Gastrocnemius medialis (tissue), 4 donors: ENCODE measurements at places on chromosomes 2 and 18.

DNA sequence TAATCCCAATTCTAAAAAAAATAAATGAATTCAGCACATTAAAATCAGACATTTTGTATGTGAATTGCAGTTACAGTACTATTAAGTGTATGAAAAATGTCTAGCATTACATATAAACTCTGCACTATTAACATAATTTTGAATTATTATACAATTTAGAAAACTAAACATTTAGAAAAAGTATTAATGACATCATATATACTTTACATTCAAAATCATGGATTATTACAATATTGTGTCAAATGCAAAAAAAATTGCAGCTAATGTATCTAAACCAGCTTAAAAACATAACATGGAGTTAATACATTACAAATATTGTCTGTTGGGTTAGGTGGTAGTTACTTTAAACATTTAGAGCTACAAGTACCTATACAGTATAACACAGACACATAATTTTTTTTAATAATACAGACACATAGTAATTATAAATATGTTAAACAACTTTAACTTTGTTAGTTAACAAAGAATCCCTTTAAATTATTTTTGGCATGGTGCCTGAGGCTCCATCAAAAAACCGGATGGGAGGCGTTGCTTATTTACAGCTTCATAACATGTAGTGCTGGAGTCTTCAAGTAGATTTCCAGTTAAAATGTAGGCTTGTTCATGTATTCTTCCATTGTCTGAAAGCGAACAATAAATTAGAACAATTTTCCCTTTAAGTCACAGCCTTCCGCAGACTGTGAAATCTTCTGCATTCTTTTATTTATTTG lies 79.1 kb downstream of the AP1S3 start:
- DNase-seq: no peak

DNA sequence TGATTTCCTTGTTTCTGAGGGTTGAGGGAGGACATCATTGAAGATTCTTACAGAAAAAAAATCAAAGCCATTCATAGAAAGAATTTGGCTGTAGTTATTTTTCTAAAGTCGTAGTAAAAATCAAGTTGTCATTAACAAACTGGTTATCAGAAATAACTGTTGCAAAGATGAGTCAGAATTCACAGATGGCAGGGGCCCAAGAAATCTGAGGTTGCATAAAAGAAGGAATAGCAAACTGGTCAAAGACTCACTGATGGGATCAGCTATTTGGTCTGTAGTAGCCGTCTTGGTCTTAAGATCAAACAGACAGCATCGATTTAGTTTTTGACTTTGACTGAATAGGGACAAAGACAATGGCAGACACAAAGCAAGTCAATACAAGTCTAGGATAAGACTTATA lies 334.3 kb downstream of the FIGN start:
- DNase-seq: no peak

DNA sequence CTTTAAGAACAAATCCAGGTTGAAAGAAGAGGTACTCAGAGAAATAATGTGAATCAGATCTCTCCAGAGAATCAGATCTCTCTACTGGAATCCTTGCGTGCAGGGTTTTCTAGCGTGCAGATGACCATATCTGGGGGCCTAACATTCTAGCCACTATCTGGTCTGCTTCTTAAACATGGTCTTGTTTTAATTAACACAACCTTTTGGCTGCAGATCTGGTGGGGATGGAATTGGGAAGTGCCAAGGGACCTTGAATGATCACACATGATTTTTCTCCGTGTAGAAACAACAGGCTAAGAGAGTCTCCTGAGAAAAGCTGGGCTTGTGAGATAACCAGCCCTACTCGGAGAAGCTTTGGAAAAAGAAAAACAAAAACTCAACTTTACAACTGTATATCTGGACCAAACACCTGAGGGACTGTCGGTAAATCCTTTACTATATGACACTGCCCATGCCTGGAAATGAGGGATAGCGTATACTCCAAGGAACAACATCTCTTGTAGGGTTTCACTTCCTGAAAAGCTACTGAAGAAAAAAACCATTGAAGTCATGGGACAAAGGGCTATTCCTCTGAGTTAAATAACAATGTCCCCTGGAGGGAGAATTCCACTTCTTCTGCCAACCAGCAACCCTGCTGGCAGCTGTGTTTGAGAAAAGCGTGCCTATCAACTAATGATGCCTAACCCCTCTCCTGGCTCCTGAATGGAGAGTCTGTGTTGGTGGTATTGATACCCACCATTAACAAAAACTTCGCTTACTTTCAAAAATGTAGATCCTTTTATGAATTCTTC lies 171.0 kb upstream of the REV1 start:
- no peak for DNase-seq

DNA sequence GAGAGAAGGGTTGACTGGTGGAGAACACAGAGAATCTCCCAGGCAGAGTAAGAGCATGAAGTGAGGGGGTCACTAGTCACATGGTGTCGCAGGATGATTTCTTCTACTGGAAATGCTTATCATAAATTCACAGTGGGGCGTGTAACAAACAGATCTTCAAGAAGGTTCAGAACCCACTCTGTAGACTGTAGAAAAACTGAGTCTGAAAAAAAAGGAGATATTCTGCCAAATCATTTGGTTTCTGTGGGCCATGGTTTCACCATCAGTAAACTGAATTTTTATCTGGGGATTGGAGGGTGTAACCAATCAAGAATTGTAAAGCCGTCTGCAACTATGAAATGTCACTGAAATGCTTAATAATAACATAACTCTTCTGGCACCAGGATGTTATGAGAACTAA lies 15.0 kb downstream of the TPGS2 start:
- DNase-seq: no peak

GRCh38 chr2:74777161-74777900 lies 56.6 kb upstream of the HK2 start:
- DNase-seq: no peak
